ENCODE measurements at places on chromosomes 16 and 17.

DNA sequence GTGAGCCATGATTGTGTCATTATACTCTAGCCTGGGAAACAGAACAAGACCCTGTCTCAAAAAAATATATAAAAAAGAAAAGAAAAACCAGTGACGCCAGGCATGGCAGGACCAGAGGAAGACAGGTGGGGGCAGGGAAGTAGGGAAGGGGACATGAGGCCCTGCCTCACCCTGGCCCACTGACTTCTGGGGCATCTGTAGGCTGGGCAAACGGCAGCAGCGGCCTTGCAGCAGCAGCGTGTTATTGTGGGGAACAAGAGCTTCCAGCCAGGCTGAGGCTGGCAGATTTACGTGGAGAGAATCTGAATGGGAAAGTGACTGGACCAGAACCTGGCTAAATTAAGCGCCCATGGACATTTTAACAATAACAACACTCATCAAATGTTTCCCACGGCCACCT lies 19.4 kb downstream of the CMTM4 start:
- no peak for DNase-seq

DNA sequence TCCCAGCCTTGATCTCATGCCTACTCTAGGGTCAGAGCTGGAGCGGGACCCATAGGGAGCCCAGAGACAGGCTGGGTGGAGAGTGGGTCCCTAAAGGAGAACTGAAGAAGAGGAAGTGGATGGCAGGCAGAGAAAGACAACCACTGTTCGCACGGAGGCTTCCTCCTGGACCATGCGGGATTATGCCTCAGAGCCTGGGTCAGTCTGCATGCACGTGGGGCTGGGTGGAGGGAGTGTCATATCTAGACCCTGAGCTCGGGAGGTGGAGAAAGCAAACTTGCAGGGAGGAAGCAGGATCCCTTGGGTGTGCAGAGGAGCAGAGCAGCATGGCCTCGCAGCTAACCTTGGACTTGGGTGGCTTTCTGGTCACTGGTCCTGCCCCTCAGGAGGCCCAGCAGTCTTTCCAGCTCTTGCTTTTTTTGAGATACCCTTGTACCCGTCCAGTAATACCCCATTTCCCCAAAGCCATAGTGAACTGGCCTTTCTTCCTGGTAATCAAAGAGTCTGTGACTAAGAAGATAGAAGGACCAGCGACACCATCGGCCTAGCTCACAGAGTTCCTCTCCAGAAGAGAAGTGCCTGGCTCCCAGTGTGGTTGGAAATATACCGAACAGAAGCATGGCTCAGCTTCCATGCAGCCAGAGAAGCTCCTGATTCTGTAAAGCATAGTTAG lies 344.2 kb downstream of the CPPED1 start:
- no peak for DNase-seq

- no peak for DNase-seq
These were observed 293.2 kb upstream of the MON1B start for GRCh38 chr16:76897816-76898215.

GRCh38 chr17:48577330-48577945 lies 712 bp downstream of the HOXB4 start:
- no peak for DNase-seq

GRCh38 chr17:82247182-82247823 lies 18.5 kb downstream of the SLC16A3 start:
- DNase-seq = no peak

- no peak for DNase-seq
These were observed 150.9 kb downstream of the C16orf95 start for GRCh38 chr16:87166321-87166720.

DNA sequence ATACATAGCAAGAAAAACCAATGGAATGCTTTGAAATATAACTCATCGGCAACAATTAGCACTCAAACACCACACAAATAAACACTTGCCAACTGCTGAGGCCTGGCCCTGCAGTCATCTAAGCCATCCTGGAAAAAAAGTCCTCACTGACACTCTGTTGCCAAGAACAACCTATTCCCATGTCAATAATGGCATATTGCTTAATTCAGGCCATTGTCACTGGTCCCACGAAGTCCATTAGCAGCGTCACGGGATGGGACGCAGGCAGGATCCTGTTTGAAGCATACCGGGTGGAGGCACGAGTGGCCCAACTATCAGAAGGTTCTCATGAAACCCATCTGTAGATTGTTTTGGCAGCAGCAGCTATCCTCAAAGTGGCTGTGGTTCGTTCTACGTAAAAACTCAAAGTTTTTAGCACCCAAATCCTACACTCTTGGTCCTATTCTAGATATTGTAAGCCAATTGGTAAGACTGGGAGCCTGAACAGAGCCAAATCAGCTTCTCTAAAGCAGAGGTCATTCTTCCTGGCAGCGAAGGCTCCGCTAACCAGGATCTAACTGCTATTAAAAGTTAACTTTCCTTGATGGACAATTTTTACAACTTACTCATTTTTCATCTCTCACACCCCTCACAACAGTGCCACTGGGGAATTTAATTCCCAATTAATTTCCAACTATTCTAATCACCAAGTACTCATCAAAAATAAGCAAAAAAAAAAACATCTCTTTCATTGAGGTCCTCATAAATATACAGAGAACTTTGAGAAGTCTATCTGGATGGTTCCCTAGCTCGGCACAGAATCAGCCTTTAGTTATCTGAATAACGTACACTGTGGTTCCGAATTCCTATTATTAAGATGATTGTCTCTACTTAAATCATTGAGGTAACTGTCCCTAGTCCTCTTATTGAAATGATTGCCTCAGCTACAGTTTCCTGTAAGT lies 91.5 kb downstream of the ZFHX3 start:
- DNase-seq = no peak

- no peak for DNase-seq
These were observed 631 bp downstream of the NXPH3 start for GRCh38 chr17:49576088-49576916.

GRCh38 chr16:50765260-50765659 lies 23.4 kb downstream of the CYLD start:
- DNase-seq = no peak

GRCh38 chr16:79994418-79994817 lies 393.9 kb upstream of the MAF start:
- DNase-seq = no peak

GRCh38 chr17:30360086-30360808 lies 18.5 kb upstream of the CPD start:
- DNase-seq = no peak

GRCh38 chr16:1044460-1045309 lies 27.9 kb upstream of the SSTR5 start:
- no peak for DNase-seq

DNA sequence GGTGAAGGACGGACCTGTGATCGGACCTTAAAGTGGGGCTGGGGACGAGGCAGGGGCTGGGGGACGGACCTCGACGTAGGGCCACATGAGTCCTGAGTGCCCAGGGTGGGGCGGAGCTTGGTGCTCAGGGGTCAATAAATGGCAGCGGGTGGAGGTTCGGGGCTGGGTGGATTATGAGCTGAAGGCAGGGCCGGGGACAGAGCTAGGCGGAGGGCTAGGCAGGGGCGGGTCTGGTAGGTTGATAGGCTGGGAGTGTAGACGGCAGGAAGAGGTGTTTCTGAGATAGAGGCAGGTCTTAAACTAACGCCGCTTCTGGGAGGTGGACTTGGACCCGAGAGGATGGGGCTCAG lies 733 bp downstream of the CHRNB1 start:
- no peak for DNase-seq

- DNase-seq = no peak
These were observed 250.8 kb downstream of the XYLT1 start for GRCh38 chr16:17219991-17220390.

GRCh38 chr16:4693956-4694641 lies 737 bp downstream of the NUDT16L1 start:
- DNase-seq = no peak

- DNase-seq = no peak
These were observed 58.9 kb upstream of the LRRC37A3 start for GRCh38 chr17:64978138-64978537.

- no peak for DNase-seq
These were observed 111.3 kb downstream of the HS3ST3A1 start for GRCh38 chr17:13490427-13490826.

- DNase-seq = no peak
These were observed 17.0 kb upstream of the ITGAE start for GRCh38 chr17:3817851-3818605.

GRCh38 chr17:66240630-66241029 lies 11.4 kb upstream of the APOH start:
- no peak for DNase-seq

DNA sequence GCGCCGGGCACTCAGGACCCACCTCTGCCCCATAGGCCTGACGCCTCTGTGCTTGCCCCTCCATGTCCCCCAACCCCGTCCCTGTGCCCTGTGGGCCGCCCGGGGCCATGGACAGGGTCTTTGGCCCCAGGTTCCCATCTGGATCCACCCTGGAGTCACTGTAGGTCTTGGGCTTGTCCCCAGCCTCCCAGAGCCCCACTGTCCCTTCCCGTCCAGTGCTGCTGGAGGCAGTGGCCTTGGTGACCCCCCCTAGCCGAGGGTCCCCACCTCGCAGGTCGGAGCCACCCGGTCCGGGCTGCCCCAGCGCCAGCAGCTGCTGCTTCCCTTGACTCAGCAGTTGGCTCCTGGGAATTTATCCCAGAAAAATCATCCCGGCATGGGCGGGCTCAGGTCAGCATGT lies 49.3 kb downstream of the ZFPM1 start:
- no peak for DNase-seq

GRCh38 chr17:7266784-7267183 lies 4.5 kb upstream of the CLDN7 start:
- no peak for DNase-seq

GRCh38 chr17:79821331-79822095 lies 17.7 kb downstream of the CBX4 start:
- DNase-seq = no peak

DNA sequence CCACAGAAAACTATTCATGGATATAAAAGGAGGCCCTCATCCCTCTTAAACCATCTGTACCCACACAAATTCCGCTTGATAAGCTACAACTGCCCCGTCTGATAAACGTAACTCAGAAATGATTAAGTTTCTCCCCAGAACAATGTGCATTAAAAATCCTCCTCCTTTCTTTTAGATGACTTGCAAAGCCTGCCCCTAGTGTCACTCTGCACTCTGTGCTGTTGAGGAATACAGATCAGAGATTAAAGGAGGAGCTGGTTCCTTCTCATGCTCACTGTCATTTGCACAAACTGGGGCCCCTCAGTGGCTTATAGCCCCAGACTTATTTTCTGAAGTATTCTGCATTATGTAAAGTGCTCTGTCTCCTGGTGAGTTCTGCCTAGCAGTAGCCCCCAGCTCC lies 33.3 kb downstream of the CDRT15 start:
- no peak for DNase-seq

GRCh38 chr17:64411999-64412771 lies 21.5 kb upstream of the PECAM1 start:
- peak; percentile 36 for DNase-seq

Data from NCI-H187 treated with DMSO at 0.1 percent for 48 hours (cell line).